ENCODE measurements at places on chromosomes 2 and 18.
A peak's percentile ranks its signal among the peaks of the same experiment; 100 is the strongest.

DNA sequence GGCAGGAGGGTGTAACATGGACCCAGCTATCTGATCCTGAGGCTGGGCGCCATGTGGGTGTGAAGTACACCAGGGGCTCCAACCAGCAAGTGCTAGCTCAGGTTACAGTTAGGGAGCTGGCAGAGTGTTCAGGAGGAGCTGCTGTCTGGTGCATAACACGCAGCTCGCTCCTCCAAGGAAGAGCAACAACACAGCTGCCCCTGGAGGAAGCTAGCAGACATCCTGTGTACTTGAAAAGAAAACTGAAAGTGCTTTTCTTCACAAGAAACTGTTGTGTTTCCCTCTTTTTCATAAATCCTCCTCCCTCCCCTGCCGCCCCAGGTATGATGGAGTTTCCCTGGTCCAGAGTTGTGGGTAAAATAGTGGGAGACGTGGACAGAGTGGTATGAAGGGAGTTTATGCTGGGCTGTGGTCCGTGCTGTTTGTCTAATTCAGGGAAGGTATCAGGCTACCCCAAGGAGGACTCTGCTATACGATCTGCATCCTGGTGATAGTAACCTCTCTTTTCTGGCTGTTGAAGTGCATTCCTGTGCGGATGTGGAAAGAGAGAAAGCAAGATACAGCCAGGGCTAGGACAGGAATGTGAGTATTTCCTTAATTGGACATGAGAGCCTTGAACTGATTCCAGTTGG, 6.1 kb upstream of the LBH start:
- peak; percentile 65 for DNase-seq

DNA sequence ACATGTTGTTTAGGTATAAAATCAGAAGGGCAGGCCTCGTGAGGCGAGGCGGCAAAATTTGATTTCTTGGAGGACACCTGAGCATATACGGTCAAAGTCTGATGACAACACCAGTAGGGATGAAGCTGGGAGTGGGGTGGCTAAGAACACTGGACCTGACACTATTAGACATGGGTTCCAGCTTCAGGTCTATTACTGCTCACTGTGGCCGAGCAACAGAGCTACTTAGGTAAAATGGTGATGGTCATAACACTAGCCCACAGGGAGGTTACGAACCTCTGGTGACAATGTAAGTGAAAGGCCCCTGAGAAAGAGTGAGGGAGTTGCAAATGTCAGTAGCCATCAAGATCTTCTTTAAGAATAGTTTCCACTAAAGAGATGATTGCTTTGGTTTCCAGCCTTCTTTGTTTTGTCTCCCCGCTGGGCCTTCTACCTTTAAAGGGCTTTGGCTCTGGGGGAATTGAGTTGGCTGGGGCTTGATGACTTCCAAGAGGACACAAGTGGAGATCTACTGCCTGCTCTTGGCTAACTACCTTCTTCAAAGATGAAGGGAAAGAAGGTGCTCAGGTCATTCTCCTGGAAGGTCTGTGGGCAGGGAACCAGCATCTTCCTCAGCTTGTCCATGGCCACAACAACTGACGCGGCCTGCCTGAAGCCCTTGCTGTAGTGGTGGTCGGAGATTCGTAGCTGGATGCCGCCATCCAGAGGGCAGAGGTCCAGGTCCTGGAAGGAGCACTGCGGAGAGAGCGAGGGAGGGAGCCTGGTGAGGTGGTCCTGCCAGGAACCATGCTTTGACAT, 3.5 kb downstream of the IL1B start:
- DNase-seq = no peak

DNA sequence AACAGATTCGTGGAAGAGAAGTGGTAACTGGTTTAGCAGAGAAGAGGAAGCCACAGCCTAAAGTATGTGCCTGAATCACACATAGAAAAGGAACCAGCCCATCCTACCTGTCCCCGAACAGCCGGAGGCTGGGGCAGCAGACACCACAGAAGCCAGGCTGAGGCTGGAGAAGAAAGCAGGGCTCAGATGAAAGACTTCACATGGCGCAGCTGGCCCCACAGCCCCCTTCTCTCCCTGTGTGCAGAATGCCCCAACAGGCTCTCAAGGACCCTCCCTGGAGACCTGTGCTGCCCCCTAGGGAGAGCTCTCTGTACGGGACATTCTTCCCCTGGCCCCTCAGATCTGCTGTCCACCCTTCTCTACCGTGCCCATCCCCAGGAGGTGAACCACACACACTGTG, 83.5 kb upstream of the RAB12 start:
- DNase-seq = peak; percentile 24

GRCh38 chr18:55093295-55093694, 134.0 kb upstream of the CCDC68 start:
- no peak for DNase-seq

DNA sequence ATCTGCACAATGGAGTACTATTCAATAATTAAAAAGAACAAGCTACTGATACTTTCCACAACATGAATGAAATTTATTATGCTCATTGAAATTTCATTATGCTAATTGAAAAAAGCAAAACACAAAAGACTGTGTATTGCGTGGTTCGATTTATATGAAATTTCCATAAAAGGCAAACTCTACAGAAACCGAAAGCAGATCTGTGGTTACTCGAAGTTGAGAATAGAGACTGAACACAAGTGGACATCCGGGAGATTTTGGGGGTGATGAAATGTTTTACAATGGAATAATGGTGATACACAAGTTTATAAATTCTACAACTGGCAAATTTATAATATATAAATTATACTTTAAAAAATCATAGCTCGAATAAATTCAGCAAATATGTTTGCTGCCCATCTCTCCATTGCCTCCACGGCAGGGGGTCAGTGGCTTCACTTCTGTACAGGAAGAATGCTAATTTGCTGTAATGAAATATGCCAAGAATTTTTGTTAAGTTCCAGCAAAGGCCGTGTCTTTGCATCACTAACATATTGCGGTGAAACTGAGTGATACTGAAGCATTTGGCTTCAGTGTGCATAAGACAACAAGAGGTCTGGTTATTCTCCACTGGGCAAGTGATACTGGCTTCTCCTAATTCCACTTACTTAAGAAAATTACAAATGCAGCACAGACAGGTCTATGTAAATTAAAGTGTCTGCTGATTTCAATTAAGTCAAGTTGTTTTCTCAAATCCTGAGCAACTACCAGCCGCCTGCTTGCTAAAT, 96.7 kb downstream of the TMEM163 start:
- DNase-seq = no peak

- no peak for DNase-seq
Observed at GRCh38 chr2:232287316-232287715, 91.2 kb upstream of the ALPP start.

DNA sequence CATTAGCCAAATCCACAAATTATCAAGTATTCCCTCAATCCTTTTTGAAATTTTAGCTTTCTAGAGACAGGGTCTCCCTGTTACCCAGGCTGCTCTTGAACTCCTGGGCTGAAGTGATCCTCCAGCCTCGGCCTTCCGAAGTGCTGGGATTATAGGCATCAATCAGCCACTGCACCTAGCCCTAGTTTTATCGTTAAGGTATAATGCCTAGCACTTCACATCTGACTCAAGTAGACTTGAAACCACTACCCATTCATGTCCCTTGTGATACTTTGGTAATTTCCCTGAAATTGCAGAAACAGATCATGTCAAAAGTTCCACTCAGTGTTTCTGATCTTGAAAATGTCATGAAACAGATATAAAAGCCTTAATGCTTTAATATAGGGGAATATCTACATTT, 26.3 kb downstream of the MEX3C start:
- no peak for DNase-seq

GRCh38 chr2:85254540-85255300, 73.1 kb downstream of the TGOLN2 start:
- DNase-seq = peak; percentile 73

DNA sequence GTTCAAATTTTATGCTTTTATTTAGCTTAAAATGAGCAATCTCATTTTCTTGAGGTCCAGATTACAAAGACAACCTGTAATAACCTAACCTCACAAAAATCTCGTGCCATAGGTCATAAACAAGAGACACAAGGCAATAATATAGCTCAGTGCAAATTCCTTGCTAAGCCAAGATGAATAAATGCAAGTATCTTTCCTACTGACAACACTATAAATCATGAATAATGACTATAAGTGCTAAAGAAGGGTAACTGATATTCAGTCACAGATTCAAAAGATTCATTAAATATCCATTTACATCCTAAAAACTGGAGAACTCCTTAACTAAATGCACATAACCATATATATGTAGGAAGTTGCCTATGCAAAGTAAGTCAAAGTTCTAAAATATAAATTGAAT, 1641.6 kb downstream of the LRP1B start:
- DNase-seq = no peak

- DNase-seq = peak; percentile 22
Observed at GRCh38 chr2:165069151-165069550, 113.8 kb upstream of the SLC38A11 start.

DNA sequence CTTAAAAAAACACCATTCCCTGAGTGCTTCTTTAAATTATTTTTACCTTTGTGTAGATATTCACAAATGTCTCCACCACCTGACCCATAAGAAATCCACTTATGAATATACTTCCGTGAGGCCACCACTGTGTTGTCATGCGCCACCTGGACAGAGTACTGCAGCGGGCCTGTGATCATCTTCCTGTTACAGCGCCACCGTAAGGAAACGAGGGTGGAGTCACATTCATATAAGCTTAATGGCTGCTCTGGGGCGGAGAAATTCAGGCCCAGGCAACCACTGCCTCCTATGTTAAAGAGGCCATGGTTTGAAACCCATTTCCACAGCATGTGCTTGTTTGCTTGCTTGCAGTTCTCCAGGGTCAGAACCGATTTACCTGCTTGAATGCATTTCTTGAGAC, 17.7 kb downstream of the PLA2R1 start:
- no peak for DNase-seq

DNA sequence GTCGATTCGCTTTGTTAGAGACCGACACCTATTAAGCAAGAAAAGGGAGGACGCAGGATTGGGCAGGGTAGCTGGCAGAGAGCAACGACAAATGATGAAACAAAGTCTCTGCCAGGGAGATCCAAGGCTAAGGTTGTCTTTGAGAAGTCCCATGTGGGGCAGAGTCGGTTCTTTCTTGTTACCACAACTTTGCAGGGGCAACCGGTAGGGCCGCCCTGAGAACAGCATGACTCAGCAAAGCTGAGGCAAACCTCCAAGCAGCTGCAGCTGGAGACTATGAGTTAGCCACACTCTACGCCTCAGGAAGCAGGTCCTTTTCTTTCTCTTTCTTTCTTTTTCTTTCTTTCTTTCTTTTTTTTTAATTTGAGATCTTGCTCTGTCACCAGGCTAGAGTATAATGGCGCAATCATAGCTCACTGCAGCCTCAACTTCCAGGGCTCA, 452.3 kb upstream of the ID2 start:
- peak; percentile 61 for DNase-seq

- no peak for DNase-seq
Observed at GRCh38 chr2:14324308-14324707, 308.2 kb upstream of the LRATD1 start.

GRCh38 chr2:144201868-144202468, 318.0 kb downstream of the ZEB2 start:
- no peak for DNase-seq

GRCh38 chr2:154324601-154325000, 373.9 kb upstream of the KCNJ3 start:
- DNase-seq = no peak

DNA sequence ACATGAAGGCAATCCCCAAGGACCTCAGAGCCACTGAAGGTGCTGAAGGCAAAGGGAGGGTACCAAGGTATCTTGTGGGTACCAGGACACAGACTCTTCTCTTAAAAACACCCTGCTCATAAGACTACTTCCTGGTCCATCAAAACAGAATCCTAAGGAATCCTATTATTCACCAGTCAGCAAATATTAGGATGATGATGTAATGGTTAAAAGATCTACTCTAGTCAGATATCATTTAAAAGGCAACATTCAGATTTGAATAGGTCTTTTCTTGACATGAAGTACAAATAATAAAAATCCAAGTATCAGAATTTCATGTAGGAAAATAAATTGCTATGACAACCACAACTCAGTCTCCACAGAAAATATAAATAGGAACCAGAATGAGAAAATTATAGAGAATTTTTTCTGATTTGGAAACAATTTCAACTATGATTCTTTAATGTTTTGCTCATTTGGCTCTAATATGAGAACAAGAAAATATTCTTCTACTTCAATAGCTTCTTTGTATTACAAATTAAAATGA, 77.8 kb upstream of the ZNF397 start:
- DNase-seq = no peak

GRCh38 chr2:12619975-12620374, 96.8 kb upstream of the TRIB2 start:
- no peak for DNase-seq

- no peak for DNase-seq
Observed at GRCh38 chr2:45282646-45283045, 273.4 kb upstream of the SIX2 start.

DNA sequence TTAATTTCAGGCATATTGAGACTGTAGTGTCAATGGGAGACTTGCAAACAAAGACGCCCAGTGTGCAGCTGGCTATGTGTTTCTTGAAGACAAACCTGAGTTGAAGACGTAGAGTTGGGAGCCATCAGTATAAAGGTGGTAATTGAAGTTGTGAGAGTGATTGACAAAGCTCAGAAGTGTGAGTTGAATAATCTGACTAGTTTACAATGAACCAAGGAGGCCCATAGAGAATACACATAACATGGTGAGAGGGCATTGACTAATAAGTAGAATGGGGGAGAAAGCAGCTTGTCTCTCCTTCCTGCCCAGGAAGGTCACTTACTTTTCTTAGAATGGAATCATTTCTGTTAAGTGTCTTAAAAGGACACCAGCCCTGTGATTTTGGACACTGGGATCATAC, 14.1 kb downstream of the SP110 start:
- no peak for DNase-seq

DNA sequence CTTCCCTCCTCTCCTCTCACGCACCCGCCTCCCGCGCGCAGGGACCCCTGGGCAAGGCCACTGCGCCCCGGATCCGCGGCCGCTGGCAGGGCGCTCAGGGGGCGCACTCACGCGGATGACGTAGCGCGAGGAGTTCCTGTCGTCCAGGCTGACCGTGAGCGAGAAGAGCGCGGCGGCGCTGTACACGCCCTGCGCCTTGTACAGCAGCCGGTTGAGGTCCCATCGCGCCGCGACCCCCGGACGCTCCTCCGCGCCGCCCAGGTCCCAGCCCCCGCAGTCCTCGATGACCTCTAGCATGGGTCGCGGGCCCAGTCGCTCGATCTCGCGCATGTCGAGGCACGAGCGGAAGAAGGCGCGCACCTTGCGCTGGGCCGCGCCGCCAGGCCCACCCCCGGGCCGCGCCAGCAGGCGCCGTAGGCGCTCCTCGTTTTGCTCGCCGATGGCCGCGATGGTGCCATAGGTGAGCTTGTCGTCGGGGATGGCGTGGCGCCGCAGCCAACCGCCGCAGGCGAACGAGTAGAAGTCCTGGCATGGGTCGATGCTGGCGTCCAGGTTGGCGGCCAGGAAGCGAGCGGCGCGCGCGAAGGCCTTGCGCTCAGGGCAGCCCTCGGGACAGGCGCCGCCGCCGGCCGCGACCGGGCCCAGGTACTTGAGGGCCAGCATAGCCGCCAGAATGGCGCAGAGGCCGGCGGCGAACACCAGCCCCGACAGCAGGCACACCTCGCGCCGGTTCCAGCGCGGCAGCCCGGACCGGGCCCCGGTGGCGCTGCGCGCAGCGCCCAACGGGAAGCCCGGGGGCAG, 1.7 kb downstream of the ECEL1 start:
- DNase-seq = no peak

GRCh38 chr2:207087046-207087902, 78.5 kb downstream of the KLF7 start:
- no peak for DNase-seq

GRCh38 chr18:8938817-8939216, 163.7 kb upstream of the NDUFV2 start:
- DNase-seq = no peak

- DNase-seq = peak; percentile 72
Observed at GRCh38 chr2:46490521-46491141, 11.3 kb downstream of the TMEM247 start.

GRCh38 chr18:46672062-46672970, 15.3 kb upstream of the LOXHD1 start:
- no peak for DNase-seq

Data from ELF-1 (cell line).